ENCODE measurements at places on chromosomes 3 and 15. TPM values are rescaled to one million over a fixed set of nuclear protein-coding genes. Genes with fewer than 3 reads are reported as not detected.

Gene KIF23
- 20.4 TPM for total RNA-seq

Gene CCR2
- total RNA-seq = not detected

Gene RAP2B
- total RNA-seq = 21.6 TPM

Gene IMPDH2
- total RNA-seq = 328 TPM

Gene CD276
- total RNA-seq = 33.1 TPM

Gene SLC22A14
- under 0.01 TPM for total RNA-seq

All from dermis microvascular lymphatic vessel endothelial cell (primary cell).